ENCODE measurements at places on chromosomes 6 and 20.

- DNase-seq = no peak
Observed at GRCh38 chr6:13760307-13761304, 49.0 kb upstream of the RANBP9 start.

DNA sequence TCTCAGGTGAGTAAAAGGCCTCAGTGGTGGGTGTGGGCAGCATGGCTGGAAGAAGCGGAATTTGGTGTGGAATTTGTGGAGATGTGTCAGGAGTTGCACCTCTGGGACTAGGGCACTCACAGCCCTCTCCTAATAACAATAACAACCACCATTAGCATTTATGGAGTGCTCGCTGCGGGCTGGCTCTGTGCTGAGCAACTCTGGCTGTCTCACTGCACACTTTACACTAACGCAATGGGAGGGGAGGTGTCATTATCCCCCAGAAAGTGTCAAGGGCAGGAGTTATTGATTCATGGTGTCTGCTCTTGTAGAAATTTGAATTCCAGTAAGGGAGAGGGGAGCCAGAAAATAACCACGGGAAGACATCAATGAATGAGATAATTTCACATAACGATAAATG is 22.7 kb upstream of the SCRT2 start:
- no peak for DNase-seq

GRCh38 chr20:32484958-32485769 is 100.0 kb downstream of the NOL4L start:
- peak; percentile 89 for DNase-seq

DNA sequence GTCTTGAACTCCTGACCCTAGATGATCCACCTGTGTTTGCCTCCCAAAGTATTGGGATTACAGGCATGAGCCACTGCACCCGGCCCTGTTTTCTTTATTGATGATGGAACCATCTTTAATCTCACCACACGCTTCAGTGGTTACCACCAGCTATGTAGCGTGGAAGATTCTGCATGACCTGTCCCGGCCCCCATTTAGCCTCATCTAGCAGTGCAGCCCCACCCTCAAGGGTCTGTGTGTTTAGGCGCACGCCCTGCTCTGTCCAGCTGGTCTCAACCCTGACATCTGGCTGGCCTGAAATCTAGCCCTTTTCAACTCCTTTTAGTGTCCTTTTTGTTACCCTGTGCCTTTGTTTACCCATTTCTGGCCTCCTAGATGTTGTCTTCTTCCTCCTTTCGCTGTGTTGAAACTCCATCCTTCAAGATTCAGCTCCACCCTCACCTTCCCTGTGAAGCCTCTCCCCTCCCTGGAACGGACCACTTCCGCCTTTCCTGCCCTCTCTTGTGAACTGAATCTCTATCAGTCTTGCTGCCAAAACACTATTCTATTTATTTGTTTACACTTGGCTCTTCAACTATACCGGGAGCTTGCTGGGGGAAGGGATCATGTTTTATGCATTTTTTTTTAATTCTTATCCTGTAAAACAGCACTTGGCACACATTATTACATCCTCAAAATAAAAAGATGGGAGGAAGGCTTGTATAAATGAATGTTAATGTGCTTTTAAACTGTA is 101.0 kb upstream of the MTHFD1L start:
- DNase-seq = no peak
